ENCODE measurements at places on chromosomes 7 and 10.

- DNase-seq: no peak
These were observed 980.5 kb downstream of the LRMDA start for GRCh38 chr10:76411729-76412435.

GRCh38 chr7:157513162-157513621 is 176.4 kb downstream of the DNAJB6 start:
- no peak for DNase-seq

DNA sequence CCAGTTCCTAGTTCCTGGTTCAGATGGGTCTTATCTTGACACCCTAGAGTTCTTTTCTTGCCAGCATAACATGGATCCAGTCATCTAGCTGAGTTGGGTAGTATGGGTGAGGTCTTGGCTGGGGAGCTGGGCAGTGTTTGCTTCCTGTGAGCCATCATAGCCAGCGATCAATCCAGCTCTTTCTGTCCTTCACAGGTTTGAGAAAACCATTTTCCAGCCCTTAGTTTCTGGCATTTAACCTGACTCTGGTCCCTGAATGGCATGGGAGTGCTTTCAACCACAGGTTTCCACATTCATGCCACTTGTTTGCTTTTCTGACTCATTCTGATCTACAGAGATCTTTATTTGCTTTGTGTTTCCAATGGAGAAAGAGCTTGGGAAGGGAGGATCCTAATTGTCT is 8.6 kb downstream of the SLC13A1 start:
- no peak for DNase-seq

DNA sequence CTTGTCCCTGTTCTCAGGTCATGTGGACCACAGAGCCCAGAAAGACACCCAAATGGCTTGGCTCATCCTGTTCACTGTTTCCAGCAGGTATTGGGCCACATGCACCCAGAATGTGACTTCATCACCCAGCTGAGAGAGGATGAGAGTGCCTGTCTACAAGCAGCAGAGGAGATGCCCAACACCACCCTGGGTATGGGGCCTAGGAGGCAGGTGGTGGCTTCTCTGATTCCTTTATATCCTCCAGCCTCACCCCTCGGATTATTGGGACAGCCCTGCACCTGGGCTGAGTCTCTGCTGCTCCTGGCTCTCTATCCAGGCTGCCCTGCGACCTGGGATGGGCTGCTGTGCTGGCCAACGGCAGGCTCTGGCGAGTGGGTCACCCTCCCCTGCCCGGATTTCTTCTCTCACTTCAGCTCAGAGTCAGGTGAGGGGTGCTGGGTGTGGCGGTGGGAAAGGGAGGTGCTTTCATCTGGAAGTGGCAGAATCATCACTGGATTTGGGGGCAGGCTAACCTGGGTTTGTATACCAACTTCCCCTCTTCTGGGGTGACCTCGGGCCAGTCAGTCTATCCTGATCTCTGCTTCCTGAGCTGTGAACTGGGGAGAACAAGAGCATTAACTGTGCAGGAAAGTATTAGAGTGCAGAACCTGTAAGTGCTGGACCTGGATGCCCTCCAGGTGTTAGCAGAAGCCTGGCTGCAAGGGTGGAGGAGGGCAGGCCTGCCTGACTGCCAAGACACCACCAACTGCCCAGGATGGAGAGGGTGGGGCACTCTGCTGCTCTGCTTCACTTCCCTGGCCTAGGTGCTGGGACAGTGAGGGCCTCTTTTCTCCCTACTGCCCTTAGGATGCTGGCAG is 5.2 kb downstream of the GHRHR start:
- no peak for DNase-seq

DNA sequence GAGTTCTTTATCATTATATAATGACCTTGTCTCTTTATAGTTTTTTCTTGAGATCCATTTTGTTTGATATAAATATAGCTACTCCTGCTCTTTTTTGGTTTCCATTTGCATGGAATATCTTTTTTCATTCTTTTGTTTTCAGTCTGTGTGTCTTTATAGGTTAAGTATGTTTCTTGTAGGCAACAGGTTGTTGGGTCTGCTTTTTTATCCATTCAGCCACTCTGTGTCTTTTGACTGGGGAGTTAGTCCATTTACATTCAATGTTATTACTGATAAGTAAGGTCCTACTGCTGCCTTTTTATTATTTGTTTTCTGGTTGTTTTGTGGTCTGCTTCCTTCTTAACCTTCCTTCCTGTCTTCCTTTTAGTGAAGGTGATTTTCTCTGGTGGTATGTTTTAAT is 21.1 kb downstream of the GALNT11 start:
- DNase-seq: no peak

DNA sequence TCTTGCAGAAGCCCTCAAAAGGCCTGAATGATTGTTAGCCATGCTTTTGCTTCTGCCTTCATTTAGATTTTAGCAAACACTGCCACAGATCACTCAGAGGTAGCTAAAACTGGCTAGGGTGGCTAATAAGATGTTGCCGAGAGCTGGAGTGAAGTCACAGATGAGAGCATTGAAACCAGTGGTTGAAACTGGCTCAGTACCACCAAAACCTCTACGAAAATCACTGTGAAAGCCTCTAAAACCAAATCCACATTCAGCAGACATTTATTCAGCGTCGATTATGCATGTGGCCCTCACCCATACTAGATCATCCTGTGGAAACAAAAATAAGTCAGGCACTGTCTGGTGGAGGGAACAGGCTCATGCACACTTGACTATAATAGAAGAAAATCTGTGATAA is 50.8 kb downstream of the PIK3CG start:
- DNase-seq: no peak

DNA sequence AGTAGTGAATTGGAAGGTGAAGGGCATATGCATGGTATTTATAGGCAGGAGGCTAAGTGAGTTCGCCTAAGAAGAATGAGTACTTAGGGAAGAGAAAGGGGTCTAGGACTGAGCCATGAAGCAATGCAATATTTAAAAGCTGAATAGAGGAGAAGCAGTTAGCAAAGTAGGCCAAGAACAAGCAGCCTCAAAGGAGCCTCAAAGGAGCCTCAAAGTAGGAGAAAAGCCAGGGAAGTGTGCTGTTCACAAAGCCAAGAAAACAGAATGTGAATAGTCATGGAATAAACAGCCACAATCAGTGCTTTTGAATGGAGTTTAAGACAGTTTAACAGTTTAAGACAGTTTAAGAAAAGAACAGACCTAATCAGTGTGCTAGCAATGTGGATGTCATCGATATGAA is 762.0 kb downstream of the SORCS1 start:
- DNase-seq: no peak

GRCh38 chr7:151455690-151456089 is 15.7 kb upstream of the CRYGN start:
- DNase-seq: no peak

DNA sequence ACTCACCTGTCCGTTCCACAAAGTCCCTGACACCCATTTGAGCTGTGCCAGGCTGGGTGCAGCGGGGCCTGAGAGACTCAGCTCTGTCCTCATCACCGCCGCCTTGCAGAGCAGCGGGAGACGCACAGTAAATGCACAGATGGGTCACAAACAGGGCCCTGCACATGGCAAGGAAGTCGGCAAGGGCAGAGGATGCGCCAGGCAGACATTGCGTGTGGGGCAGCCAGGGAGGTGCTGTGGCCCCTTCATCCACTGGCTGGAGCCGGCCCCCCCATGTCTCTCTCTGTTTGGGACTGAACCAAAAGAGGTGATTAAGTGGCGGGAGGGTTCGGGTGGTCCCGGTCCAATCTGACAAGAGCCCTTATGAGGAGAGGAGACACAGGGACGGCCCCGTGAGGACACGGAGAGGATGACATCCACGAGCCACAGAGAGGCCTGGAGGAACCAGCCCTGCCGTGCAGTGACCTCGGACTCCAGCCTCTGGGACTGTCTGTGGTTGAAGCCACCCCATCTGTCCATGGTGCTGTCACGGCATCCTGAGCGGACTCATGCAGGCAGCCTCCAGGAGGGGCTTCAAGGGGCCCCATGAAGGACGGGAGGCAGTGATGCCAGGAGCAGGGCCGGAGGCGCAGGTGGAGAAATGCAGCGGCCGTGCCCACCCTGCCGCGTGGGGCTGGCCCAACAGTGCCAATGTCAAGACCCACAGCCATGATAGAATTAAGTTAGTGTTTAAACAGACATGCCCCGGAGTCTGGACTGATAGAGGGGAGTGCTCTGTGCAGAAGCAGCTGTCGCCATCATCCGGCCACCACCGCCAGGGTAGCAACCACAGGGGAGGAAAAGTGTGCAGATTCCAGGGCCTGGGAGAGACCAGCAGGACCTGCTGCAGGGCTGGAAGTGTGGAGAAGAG is 28.4 kb upstream of the FOXL3 start:
- DNase-seq: no peak

DNA sequence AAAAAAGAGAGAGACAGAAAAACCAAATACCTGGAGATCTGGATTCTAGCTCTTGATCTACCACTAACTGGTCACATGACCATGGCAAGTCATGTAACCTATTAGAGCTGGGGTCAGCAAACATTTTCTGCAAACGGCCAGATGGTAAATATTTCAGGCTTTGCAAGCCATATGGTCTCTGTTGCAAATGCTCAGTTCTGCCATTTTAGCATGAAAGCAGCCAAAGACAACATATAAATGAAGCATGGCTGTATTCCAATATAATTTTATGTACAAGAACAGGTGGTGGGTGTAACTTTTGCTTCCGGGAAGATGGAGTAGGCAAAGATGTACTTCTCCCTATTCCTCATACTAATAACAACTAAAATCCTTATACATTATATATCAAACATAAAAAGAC is 6.7 kb downstream of the FRA10AC1 start:
- DNase-seq: no peak

DNA sequence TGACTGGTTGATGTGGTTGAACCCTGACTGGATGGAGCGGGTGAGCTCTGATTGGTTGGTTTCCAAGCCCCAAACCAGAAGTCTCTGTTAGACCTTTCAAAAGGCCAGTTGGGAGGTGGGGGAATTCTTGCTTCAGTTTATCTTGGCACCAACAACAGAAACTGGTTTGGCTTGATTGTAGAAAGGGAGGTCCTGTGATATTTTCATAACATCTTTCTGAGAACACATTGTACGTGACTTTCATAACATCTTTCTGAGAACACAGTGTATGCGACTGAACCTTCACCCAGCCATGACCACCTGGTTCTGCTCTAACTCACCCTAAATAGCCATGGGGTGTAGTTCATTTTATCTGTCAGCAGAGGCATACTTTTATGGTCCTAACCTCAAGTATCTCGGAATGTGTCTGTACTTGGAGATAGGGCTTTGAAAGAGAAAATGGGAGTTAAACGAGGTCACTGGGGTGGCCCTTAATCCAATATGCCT is 88.3 kb downstream of the GALNT17 start:
- no peak for DNase-seq

DNA sequence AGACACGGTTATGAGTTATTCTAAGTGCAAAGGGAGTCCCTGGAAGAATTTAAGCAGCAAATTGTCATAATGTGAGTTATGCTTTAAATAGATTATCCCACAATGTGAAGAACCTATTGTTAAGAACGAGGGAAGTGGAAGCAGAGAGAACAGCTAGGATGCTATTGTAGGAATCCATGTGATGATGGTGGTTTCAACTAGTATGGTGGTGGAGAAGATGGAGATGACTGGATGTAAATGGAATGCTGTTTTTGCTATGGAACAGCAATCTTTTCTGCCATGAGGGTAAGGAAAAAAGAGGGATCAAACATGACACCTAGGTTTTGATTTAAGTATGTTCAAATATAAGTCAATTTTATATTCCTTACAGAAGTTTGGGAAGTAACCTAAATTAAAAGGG is 191.3 kb downstream of the RNF133 start:
- DNase-seq: no peak

DNA sequence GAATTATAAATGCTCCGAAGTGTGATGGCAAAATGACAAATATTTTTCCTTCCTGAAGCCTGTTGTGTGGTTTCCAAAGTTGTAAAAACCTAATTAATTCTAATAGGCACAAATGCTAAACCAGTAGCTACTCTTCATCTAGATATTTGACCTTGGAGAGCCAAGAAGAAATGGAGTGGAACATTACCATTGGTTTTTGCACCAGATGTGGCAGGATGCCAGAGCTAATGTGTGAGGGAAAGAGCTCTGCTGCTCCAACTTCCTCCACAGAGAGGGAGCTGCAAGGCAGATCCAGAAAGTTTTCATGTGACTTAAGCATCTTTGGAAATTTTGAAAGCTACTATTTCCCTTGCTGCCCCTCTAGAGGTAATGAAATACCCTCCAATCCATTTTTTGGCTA is 65.1 kb upstream of the HPS1 start:
- DNase-seq: no peak

- no peak for DNase-seq
These were observed 219.6 kb downstream of the PHF14 start for GRCh38 chr7:11193131-11193867.

- no peak for DNase-seq
These were observed 545.1 kb downstream of the ATRNL1 start for GRCh38 chr10:115638246-115638645.

- DNase-seq: no peak
These were observed 42.6 kb downstream of the OTUD1 start for GRCh38 chr10:23481363-23481961.

DNA sequence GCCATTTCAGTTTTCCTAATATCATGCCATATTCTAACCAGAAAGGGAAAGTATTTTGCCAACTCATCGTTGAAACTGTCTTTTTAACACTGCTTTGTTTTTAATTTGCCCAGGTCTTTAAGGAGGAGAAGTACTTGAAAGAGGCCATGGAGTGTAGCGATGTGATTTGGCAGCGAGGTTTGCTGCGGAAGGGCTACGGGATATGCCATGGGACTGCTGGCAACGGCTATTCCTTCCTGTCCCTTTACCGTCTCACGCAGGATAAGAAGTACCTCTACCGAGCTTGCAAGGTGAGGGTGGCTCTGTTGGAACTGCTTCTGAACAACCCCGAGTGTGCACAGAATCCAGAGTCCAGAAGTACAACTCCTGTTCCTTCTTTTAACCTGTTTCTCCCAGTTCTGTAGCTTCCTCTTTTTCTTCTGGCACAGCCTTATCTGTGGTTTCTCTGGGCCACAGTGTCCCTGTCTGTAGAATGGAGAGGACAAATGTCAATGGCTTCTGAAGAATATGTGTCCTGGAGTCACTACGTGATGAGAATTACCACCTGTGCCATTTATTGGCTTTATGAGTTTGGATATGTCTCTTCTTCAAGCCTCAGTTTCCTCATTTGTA is 60.1 kb downstream of the LANCL2 start:
- no peak for DNase-seq

- DNase-seq: no peak
These were observed 1.1 kb upstream of the AKR1B1 start for GRCh38 chr7:134459981-134460380.

DNA sequence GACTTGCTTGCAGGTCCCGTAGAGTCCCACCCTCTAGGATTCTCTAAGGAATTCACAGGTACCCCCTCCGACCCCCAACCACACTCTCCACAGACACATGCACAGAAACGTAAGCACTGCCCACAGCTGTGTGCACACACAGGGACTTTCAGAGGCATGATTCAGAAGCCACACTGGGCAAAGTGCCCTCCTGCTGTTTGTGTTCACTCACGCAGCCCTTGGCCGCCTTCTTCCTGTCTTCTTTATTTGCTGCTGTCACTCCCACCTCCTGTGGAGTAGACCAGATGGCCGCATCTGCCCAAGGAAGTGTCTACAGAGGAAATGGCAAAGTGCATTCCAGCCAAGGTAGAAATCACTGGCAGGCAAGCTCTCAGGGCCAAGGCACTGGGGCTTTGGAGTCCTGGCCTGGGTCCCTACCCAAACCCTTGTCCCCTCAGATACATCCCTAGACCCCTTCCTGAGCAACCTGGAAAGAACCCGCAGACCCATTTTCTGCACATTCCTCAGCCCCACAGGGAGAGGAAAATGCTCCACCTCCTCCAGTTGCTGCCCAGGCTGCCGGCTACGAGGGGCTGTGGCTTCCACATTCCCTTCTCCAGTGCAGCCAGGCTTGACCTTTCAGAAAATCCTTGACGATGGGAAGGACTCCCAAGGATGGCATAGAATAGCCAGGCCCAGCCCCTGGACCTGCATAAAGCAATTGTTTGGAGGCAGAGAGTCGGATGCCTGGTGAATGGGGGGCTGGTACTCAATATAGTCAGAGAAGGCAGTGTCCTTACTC is 21.6 kb upstream of the GIMAP8 start:
- DNase-seq: no peak

Data from thoracic aorta (tissue), 2 donors.